ENCODE measurements at places on chromosomes 1 and 21. TPM values are rescaled to one million over a fixed set of nuclear protein-coding genes. Genes with fewer than 3 reads are reported as not detected.

CLEC20A gene
- not detected for total RNA-seq

FCRL5 gene
- total RNA-seq: not detected

TMPRSS15 gene
- total RNA-seq: not detected

PROX1 gene
- 0.09 TPM for total RNA-seq

DCAF6 gene
- 40.6 TPM for total RNA-seq

RGS8 gene
- not detected for total RNA-seq

DNA sequence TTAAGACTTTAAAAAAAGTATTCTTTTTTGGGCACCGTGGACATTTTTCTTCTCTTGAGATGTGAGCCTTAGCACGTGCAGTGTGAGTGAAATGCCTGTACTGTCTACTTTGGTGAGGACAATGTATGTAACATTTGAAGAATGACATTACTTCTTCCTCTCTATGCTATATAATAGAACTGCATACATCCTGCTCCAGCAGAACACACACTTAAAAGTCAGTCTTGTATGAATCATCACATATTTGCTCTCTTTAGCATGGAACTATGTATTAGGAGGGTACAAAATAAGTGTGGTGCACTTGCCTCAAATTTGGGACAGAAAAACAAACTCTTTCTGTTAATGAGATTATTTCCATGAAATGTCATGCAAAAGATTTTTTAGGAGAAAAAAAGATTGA, 358.4 kb upstream of the SGIP1 start:
- no peaks in the 10 kb centered on the region for H3K27me3 ChIP-seq
- no peak for DNase-seq
- no peaks in the 10 kb centered on the region for H3K36me3 ChIP-seq
- no peak overlapping the region for H3K27ac ChIP-seq
- no peaks in the 10 kb centered on the region for H3K4me1 ChIP-seq
- H3K4me3 ChIP-seq: no peak overlapping the region

DNA sequence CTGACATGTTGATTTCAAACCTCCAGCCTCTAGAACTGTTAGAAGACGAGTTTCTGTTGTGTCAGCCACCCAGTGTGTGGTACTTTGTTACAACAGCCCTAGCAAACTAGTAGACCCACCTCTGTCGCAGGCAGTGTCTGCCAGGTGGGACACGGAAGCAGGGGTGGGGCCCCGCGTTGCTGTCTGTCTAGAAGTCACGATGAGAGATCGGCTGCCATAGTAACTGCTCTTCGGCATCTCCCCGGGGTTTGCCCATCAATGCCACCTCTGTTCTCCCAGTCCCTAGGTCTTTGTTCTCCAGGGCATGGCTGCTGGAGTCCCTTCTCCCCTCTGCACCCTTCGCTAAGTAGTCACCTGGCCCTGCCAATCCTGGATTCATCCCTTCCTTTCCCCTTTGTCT, 15.2 kb upstream of the CLSTN1 start:
- H3K36me3 ChIP-seq: no peaks in the 10 kb centered on the region
- no peak overlapping the region for H3K27ac ChIP-seq
- H3K4me3 ChIP-seq: no peak overlapping the region
- H3K4me1 ChIP-seq: peaks cover 23% of the 10 kb centered on the region
- H3K27me3 ChIP-seq: peaks cover 83% of the 10 kb centered on the region

DNA sequence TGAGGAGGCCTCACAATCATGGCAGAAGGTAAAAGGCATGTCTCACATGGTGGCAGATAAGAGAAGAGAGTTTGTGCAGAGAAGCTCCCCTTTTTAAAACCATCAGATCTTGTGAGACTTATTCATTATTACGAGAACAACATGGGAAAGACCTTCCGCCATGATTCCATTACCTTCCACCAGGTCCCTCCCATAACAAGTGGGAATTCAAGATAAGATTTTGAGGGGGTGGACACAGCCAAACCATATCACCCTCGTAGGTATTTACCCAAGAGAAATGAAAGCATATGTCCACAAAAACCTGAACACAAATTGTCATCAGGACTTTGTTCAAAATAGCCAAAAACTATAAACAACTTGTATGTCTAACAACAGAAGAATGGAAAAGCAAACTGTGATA, 45.9 kb upstream of the TENT5C start:
- H3K27ac ChIP-seq: no peak overlapping the region
- no peaks in the 10 kb centered on the region for H3K27me3 ChIP-seq
- H3K4me1 ChIP-seq: peaks cover 17% of the 10 kb centered on the region
- no peak for DNase-seq
- H3K4me3 ChIP-seq: no peak overlapping the region

GRCh38 chr21:46008893-46009621, 27.5 kb downstream of the COL6A1 start:
- DNase-seq: no peak
- peaks cover 12% of the 10 kb centered on the region for H3K4me1 ChIP-seq
- H3K36me3 ChIP-seq: no peaks in the 10 kb centered on the region
- peaks cover 25% of the 10 kb centered on the region for H3K27me3 ChIP-seq

- H3K27me3 ChIP-seq: peaks cover 2% of the 10 kb centered on the region
- no peak overlapping the region for H3K4me3 ChIP-seq
- no peak for DNase-seq
These were observed 102.8 kb upstream of the ARHGEF16 start for GRCh38 chr1:3351449-3352298.

- peaks cover 18% of the 10 kb centered on the region for H3K4me1 ChIP-seq
- no peak overlapping the region for H3K27ac ChIP-seq
- DNase-seq: no peak
- no peaks in the 10 kb centered on the region for H3K36me3 ChIP-seq
- H3K4me3 ChIP-seq: no peak overlapping the region
These were observed 4.7 kb upstream of the TINAGL1 start for GRCh38 chr1:31571340-31572295.

DNA sequence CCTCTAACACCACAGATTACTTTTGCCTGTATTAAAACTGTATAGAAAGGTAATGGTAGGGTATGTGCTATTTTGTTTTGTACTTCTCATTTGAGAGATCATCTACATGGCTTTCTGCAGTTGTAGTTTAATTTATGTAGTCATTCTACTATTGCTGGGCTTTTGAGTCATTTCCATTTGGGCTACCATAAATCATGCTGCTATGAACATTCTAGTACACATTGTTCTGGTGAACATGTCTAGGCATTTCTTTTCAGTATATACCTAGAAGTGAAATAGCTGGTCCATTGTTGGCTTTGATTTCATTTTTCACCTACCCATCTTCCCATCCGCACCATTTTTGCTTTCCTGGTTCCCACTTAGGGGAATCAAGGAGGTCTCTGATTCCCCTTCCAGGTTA, 18.7 kb downstream of the EDN2 start:
- H3K4me1 ChIP-seq: no peaks in the 10 kb centered on the region
- H3K27me3 ChIP-seq: peaks cover 9% of the 10 kb centered on the region
- no peak for DNase-seq
- H3K4me3 ChIP-seq: no peak overlapping the region

BMP8B gene
- total RNA-seq: 0.36 TPM

GRCh38 chr21:37675202-37675801, 241.0 kb downstream of the KCNJ6 start:
- no peaks in the 10 kb centered on the region for H3K36me3 ChIP-seq
- no peak overlapping the region for H3K4me3 ChIP-seq
- no peak overlapping the region for H3K27ac ChIP-seq
- peaks cover 11% of the 10 kb centered on the region for H3K27me3 ChIP-seq
- H3K4me1 ChIP-seq: peaks cover 5% of the 10 kb centered on the region

UBXN10 gene
- total RNA-seq: 16.2 TPM

DNA sequence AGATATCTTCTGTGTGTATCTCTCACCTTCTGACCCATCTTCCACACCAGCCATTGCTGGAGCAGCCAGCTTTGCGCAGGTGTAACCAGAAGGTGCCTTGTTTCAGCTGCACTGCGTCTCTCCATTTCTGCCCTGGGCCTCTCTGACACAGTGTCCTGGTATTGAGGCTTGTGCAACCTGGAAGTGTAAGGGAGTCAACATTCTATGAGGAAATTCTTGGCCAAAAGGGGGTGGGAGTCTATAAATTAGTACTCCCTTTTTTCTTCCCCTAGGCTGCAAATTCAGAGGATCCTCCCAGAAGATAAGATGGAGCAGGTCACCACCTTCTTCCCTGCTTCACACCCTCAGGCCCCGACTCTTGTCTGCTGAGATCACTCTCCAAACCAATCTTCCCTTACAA, 109.1 kb downstream of the MRPS6 start:
- no peaks in the 10 kb centered on the region for H3K36me3 ChIP-seq
- peaks cover 7% of the 10 kb centered on the region for H3K4me1 ChIP-seq
- H3K27ac ChIP-seq: no peak overlapping the region
- no peak overlapping the region for H3K4me3 ChIP-seq

ANKRD35 gene
- not detected for total RNA-seq

DNA sequence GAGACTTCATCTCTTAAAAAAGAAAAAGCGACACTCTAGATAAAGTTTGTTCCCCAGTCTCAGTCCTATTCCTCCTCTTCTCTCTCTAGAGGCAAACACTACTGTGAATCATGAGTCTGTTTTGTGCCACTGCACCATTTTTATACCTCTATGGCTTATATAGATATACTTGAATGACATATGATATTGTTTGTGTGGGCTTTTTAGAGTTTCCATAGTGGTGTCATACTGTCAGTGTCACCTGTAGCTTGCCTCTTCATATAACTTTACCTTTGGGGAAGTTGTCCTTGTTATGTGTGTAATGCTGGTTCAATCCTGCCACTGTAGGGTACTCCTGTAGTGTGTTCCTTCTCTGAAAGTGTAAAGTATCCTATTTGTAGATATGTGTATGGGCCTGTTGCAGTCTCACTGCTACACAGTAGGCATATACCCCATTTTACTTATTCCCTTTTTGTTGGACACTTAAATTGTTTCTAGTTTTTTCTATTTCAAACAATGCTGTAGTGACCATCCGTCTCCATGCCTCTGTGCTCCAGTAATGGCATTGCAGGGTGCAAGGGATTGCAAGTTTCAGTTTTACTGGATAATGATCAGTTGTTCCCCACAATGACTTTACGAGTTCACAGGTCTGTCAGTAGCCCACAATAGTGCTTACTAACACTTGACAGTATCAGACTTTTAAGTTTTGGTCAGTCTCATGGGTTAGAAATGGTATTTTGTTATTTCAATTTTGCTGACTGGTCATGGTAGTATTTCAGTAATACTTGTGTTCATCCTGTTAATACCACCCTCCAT, 2.7 kb downstream of the PRMT2 start:
- H3K36me3 ChIP-seq: peaks cover 37% of the 10 kb centered on the region
- H3K27me3 ChIP-seq: no peaks in the 10 kb centered on the region
- DNase-seq: no peak

DNAJC28 gene
- 0.82 TPM for total RNA-seq

CD101 gene
- 0.35 TPM for total RNA-seq

CORT gene
- total RNA-seq: not detected

DNA sequence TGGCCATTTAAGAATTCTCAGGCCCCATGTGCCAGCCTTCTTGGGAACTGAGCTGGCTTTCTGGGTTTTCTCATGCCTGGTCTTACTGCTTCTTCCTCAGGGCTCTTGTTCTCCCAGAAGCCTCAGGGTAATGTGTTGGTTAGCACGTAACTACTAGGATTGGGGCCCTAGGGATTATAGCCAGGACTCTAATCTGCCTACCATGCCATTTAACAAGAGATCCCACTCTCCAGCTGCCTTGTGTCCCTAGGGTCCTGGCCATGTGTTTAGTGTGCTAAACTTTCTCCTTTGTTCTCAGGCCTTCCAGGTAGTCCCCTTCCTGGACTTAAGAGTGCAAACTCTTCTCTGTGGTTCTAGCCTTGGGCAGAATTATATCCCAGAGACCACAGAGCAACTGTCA, 2.2 kb upstream of the SH3BGRL3 start:
- no peak overlapping the region for H3K4me3 ChIP-seq
- H3K27me3 ChIP-seq: no peaks in the 10 kb centered on the region
- H3K4me1 ChIP-seq: peaks cover 61% of the 10 kb centered on the region
- H3K27ac ChIP-seq: peak overlapping the region; percentile 81

ARID1A gene
- 74.6 TPM for total RNA-seq

- H3K27ac ChIP-seq: no peak overlapping the region
- H3K4me3 ChIP-seq: no peak overlapping the region
- peaks cover 1% of the 10 kb centered on the region for H3K27me3 ChIP-seq
- H3K36me3 ChIP-seq: no peaks in the 10 kb centered on the region
- H3K4me1 ChIP-seq: peaks cover 21% of the 10 kb centered on the region
These were observed 20.9 kb downstream of the LHX4 start for GRCh38 chr1:180250883-180251509.

- no peak for DNase-seq
- H3K27ac ChIP-seq: no peak overlapping the region
- no peaks in the 10 kb centered on the region for H3K36me3 ChIP-seq
These were observed 59.6 kb downstream of the FMN2 start for GRCh38 chr1:240151136-240151735.

CFAP57 gene
- total RNA-seq: not detected

CYP4B1 gene
- 0.69 TPM for total RNA-seq

ADORA1 gene
- not detected for total RNA-seq

TMEM240 gene
- 1.3 TPM for total RNA-seq

CFAP107 gene
- not detected for total RNA-seq

- no peak overlapping the region for H3K4me3 ChIP-seq
- no peak for DNase-seq
- no peaks in the 10 kb centered on the region for H3K4me1 ChIP-seq
- H3K27ac ChIP-seq: no peak overlapping the region
- H3K27me3 ChIP-seq: no peaks in the 10 kb centered on the region
These were observed 17.5 kb upstream of the OR6N2 start for GRCh38 chr1:158798531-158798930.

GRCh38 chr1:200374569-200375295, 35.1 kb downstream of the ZNF281 start:
- DNase-seq: no peak
- peaks cover 9% of the 10 kb centered on the region for H3K27me3 ChIP-seq
- no peak overlapping the region for H3K27ac ChIP-seq
- no peak overlapping the region for H3K4me3 ChIP-seq
- H3K36me3 ChIP-seq: no peaks in the 10 kb centered on the region

ADAM30 gene
- not detected for total RNA-seq

GRCh38 chr21:44552136-44552535, 831 bp upstream of the KRTAP10-2 start:
- H3K27me3 ChIP-seq: peaks cover 66% of the 10 kb centered on the region
- no peak overlapping the region for H3K27ac ChIP-seq
- H3K4me1 ChIP-seq: no peaks in the 10 kb centered on the region

DNA sequence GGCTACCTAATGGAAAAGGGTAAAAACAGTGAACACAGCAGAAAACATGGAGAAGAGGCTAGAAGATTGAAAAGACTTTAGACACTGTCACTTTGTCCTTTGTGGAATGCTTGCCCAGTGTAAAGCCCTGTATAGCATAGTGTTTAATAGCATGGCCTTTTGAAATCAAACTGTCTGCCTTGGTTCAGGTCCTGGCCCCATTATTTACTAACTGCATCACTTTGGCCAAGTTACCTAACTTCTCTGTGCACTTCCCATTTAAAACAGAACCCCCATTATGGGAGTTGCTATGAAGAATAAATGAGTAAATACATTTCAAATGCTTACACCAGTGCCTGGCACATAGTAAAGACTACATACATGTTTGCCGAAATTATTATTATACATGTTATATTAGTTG, 12.1 kb downstream of the PHC2 start:
- no peak overlapping the region for H3K4me3 ChIP-seq
- DNase-seq: no peak
- H3K27ac ChIP-seq: no peak overlapping the region
- H3K27me3 ChIP-seq: peaks cover 4% of the 10 kb centered on the region
- H3K4me1 ChIP-seq: no peaks in the 10 kb centered on the region

TDRKH gene
- 11.4 TPM for total RNA-seq

- H3K36me3 ChIP-seq: no peaks in the 10 kb centered on the region
- H3K27me3 ChIP-seq: no peaks in the 10 kb centered on the region
- no peak overlapping the region for H3K4me3 ChIP-seq
- no peak for DNase-seq
- H3K27ac ChIP-seq: no peak overlapping the region
These were observed 158.8 kb downstream of the TOMM20 start for GRCh38 chr1:234969581-234970400.

- H3K36me3 ChIP-seq: no peaks in the 10 kb centered on the region
- peak; percentile 61 for DNase-seq
- H3K27me3 ChIP-seq: no peaks in the 10 kb centered on the region
- no peak overlapping the region for H3K4me3 ChIP-seq
- H3K4me1 ChIP-seq: peaks cover 28% of the 10 kb centered on the region
These were observed 88.4 kb downstream of the LRRC8C start for GRCh38 chr1:89721351-89721750.

Data from K562 (cell line).